ENCODE measurements at places on chromosomes 4 and X.

DNA sequence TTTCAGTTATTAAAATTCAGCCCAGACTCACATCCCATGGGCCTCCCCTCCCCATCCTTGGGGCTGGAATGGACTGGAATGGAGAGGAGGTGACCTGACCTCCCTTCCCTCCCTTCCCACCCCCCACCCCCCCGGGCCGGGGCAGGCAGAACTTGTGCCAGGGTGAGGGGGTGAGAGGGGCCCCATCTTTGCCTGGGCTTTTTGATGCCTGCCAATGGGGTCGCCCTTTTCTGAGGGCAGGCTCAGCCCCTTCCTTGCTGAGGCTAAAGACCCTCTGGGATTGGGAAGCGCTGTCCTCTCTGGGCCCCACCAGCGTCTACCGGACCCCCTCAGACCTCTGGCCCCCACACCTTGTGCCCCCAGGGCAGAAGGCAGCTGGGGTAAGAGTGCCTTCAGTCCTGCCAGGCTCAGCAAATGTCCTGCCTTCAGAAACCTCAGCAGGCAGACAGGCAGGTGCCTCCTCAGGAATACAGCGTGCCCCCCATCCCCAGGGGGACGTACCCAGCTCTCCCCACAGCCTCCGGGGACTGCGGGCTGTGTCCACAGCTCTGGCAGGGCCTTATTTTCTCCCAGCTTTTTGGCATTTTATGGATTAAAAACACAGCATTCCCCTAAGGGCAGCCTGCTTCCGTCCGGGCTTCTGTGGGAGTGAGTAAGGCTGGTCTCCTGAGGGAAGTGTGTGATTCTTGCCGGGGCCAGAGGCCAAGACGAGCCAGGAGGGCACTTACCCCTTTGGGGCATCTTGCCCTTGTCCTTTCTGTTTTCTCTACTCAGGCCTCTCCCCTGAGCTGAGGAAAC, 12.6 kb upstream of the CCNQ start:
- DNase-seq = no peak

DNA sequence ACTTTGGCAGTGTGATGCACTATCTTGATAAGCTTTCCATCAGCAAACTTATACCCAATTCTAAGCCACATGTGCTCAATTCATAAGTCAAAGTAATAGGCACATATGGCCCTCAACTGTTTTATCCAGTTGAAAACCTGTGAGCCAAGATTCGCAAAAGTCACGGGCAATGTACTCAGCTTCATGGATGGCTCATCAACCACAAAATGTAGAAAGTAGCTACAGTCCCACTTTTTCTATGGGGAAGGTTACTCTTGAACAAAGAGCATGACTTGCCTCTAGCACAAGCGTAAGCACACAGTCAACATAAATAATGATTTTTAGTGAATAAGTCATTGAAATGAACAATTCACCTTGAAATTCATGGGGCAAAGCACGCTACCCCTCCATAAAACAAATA, 25.1 kb upstream of the DDX53 start:
- no peak for DNase-seq

GRCh38 chr4:120694973-120695372, 227.6 kb downstream of the PRDM5 start:
- no peak for DNase-seq

GRCh38 chr4:124189545-124189944, 523.0 kb downstream of the ANKRD50 start:
- DNase-seq = no peak

GRCh38 chr4:158769175-158769921, 522 bp downstream of the FNIP2 start:
- DNase-seq = peak; percentile 9

- no peak for DNase-seq
Observed at GRCh38 chrX:75156531-75156945, 455 bp upstream of the ABCB7 start.

DNA sequence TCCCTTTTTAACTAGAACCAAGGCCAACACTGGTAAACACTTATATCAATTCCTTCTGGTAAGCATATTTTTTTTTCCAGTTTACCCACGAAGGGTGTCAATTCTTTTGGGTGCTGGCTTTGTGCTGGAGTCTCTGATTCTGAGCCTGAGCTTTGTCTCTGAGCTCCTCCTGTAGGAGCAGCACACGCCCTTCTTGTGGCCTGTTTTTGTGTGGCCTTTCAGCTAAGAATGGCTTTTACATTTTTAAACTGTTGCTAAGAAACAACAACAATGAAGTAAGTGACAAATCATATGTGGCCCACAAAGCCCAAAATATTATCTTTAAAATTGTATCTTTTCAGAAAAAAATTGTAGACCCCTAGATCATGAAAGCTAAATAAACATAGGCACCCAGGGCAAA, 98.0 kb upstream of the TBC1D9 start:
- no peak for DNase-seq

DNA sequence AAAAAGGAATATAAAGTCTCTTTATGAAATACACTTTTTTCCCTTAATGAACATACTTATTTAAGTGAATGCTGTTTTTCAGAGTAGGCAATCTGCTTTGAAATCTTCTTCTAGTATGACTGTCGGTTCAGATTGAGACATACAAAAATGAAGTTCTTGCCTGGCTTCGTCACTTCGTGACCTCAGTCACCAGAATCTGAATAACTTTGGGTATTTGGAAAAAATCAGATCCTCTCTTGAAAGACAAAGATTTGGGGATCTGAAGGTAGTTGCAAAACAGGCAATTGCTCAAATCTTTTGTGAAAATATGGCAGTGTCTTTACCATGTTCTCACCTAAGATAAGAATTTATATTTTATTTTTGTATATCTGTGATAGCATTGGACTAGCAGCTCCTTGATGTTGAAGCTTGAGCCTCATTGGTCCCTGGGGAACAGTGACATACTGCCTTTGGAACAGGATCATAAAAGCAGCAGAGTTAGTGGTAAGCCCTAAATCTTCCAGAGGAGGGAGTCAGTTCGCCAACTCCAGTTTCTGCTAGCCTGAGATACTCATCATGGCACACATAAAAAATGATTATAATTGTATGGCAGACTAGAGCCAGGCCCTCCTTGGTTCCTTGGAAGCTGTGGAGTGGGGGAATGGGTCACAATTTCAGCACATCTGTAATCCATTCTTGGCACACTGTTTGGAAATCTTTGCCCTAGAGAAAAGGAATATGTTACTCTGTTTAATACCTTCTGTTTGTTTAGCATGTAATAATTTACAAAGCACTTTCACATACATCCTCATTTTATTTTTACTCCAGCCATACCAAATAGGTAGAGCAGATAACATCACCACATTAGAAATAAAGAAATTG, 5.0 kb downstream of the ARFIP1 start:
- DNase-seq = no peak

- DNase-seq = no peak
Observed at GRCh38 chr4:125741825-125742452, 427.2 kb downstream of the FAT4 start.
